ENCODE measurements at places on chromosomes 5 and 9.

DNA sequence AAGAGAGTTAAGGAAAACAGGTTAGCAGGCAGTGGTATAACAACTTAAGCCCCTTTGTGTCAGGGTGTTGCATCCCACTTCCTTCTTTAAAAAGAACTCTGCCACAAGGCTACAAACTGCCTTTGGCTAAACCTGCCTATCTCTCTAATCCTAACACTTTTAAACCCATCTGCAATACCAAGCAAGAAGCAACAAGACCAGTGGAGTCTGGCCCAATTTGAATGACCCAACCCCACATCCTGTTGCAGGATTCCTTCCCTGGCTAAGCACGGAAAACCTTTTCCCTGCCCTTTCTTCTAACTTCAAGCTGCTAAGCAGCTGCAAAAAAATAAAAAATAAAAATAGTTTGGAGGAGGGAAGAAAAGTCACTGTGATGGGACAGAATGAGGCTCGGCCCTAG, 27.1 kb downstream of the ABCA1 start:
- DNase-seq = no peak

DNA sequence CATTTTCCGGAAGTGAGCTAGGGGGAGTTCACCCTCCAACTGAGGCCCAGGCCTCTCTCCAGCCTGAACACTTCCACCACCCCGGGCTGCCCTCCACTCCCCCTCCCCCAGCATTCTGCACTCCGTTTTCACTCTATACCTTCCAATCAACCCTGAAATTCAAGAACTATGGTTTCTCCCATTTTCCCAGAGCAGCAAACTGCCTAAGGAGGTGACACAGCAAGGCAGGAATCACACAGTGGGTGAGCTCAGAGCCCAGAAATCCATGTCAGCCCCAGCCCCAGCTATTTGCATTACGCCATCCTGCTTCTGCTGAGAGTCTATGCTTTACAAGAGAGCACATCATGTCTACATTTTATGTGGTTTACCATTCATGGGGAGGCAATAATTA, 11.9 kb downstream of the MSX2 start:
- no peak for DNase-seq

GRCh38 chr5:133428072-133428660, 184.2 kb downstream of the FSTL4 start:
- no peak for DNase-seq

GRCh38 chr5:148005788-148006520, 57.8 kb upstream of the SPINK5 start:
- no peak for DNase-seq

GRCh38 chr9:119533504-119533903, 164.3 kb upstream of the BRINP1 start:
- no peak for DNase-seq

GRCh38 chr9:4243877-4244812, 55.7 kb downstream of the GLIS3 start:
- no peak for DNase-seq

DNA sequence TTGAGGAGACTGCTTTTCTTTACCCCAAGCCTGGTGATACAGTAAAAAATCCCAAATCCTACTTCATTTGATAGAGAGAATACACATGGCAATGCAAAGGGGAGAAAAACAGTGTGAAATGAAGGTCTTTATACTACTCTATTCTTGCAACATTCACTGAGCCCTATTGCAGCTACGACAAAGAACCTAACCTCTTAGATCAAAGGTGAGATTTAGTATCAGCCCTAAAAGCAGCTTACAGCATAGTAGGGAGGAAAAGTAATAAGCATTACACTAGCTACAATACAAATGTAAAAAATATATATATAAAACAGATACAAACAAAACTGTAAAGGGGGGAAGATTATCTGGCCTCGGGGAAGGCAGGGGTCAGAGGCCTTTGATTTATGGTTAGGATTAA, 147.1 kb downstream of the MAPKAP1 start:
- no peak for DNase-seq

DNA sequence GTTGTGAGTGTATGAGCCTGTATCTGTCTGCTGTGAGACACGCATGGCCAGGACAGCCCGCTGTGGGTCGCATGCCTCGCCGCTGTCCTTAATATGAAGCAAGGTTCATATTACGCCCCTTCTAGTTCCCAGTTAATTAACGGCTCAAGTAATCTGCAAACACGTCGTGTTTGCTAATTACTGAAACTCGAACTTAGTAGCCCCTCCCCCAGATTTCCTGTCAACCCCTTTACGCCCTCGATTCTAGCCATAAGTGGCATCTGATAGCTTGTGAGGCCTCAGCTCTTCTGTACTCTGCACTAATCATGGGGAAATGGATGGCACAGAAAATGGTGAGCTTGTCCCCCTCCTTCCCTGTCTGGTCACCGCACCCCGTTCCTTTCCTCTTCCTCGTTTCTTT, 116.9 kb upstream of the OTULINL start:
- DNase-seq = no peak

GRCh38 chr9:88991066-88992034, at the start of gene S1PR3:
TSS of gene S1PR3 (plus strand) at chr9:88991468. CDS start at chr9:89001201, 9,733 bp downstream.
- peak; percentile 70 for DNase-seq

DNA sequence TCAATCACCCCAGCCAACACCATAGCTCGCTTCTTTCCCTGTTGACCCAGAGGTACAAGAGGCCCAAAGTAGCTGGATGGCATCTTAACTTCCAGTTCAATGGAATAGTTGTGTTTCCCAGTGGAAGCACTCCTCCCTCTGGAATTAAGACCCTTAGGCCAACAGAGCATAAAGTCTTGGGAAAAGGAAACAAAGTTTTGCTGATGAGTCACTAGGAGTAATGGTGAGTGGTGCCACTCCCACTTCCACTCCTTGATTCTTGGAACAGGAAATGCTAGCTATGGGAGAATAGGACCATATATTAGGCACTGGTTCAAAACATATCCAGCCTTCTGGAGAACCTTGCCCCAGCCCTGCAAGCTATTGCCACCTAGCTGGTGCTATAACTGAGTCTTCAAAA, 44.7 kb upstream of the LMX1B start:
- no peak for DNase-seq

DNA sequence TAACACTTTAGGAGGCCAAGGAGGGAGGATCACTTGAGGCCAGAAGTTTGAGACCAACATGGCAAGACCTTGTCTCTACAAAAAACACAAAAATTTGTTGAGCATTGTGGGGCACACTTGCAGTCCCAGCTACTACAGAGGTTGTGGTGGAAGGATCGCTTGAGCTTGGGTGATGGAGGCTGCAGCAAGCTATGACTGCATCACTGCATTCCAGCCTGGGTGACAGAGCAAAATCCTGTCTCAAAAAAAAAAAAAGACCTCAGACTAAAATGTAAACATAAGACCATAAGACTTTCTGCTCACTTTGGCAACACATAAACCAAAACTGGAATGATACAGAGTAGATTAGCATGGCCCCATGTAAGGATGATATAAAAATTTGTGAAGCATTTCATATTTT, 24.6 kb upstream of the NANS start:
- no peak for DNase-seq

DNA sequence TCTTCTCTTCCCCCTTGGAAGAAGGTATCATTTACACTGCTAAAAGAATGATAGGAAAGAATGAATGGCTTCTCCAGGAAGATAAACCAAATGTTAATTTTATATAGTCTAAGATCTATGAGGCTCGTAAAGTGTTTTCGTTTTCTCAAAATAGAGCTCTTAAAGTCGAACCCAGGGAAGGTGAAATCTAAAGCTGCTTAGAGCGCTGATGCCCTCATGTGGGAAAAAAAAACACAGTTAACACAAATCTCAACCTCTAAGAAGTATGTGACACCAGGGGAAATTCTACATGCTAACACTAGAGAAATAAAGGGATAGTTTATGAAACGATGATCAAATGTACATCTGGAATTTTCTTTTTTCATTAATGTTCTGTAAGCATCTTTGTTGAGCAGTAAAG, 257.9 kb downstream of the RASEF start:
- DNase-seq = no peak

GRCh38 chr5:180373870-180374269, 20.7 kb upstream of the GFPT2 start:
- DNase-seq = no peak

- no peak for DNase-seq
Measured at GRCh38 chr5:143212261-143212660, 191.2 kb downstream of the NR3C1 start.

DNA sequence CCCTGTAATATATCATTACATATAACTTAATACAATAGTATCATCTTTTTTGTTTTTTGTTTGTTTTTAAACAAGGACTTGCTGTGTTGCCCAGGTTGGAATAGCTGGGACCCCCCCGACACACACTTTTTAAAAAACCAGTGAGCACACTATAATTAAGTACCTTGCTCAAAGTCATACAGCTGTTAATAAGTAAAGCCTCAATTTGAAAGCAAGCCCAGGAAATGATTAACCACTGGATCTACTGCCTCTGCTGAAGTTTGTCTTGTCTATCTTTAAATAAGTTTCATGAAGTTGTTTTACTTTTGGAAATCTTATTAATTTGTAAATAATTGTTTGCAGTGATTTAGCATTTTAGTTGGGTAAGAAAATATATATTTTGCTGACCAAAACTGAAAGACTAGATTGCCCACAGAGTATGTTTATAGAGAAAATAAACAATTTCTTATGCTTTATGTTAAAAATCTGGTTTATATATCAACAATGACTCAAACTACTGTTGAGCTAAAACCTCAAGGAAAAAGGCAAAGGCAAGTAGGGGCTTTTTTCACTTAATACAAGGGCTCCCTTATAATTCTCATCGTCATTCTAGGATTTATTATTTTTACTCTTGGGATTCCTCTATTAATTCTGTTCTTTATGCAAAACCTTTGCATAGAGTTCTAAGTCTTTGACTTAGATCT, 5.8 kb upstream of the CARNMT1 start:
- no peak for DNase-seq

- DNase-seq = no peak
Measured at GRCh38 chr5:120527251-120527650, 63.2 kb downstream of the PRR16 start.

DNA sequence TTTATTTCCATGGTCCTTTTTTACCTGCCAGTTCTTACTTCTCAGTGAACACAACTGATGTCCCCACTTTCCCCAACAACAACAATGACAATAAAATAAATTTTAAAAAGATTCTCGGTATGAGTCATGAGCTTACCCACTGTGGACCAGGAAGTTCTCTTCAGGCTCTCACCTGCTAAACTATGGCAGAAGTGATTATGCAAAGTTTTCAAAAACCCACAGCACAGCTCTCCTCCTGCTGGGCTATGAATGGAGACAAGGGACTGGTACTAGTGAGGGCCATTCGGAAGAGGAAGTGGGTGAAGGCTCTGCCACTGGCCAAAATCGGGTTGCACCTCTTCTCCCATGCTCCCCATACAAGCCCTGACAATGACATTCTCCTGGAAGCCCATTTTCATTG, 429.4 kb downstream of the PIK3R1 start:
- no peak for DNase-seq

DNA sequence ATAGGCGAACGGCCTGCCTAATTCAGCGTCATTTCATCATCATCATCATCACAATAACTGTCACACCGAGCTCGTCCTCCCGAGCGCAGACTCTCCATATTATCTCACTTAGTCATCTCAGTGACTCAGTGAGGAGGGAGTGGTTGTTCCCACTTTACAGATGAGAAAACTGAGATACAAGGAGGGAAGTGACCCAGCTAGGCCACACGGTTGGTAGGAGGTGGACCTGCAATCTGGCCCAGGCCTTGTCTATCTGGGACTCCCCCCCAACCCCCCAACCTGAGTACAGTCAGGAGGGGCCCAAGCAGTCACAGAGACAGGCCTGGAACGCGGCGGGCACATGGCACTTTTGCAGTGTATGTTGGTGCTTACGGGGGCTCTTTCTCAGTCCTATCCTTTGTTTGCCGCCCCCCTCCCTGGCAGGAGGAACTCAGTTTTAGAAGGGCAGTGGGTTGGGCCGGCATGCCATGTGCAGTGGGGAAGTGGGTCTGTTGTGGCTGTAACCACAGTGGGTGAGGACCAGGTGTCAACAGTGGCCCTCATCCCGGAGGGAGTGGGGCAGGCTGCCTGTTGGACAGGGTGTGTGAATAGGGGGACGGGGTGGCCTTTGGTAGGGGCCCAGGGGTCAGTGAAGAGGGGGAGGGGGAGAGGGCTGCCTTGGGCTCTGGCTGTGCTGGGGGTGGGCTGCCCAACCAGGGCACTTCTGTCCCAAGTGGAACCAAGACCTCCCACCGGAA, 1.7 kb upstream of the RXRA start:
- DNase-seq = no peak

DNA sequence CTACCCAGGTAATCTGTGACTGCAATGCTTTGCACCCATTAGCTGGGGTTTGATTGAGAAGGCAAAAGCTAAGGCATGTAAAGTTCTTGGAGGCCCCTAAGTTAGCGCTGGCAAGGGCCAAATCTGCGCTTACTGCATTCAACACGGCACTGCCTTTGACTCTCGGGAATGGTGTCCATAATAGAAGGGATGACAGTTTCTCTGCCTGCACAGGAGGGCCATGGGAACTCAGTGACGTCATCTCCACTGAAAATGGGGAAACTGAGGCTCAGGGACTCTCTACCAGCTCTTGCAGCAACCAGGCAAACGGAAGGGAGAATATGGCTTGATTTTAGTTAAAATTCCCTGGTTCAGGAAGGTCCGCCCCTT, 487 bp downstream of the SPATA24 start:
- no peak for DNase-seq

Measured in pancreas (tissue), 10 donors.